ENCODE measurements at places on chromosomes 12 and 14. TPM values are rescaled to one million over a fixed set of nuclear protein-coding genes. Genes with fewer than 3 reads are reported as not detected.
A peak's percentile ranks its signal among the peaks of the same experiment; 100 is the strongest.

The FOXN4 gene
- not detected for total RNA-seq

GRCh38 chr12:123013185-123014095, 33.0 kb downstream of the ARL6IP4 start:
- DNase-seq = no peak

GRCh38 chr14:83913476-83913875, 1616.5 kb upstream of the FLRT2 start:
- no peak for DNase-seq

GRCh38 chr12:108850854-108851573, 6.4 kb downstream of the SSH1 start:
- peak; percentile 74 for DNase-seq

DNA sequence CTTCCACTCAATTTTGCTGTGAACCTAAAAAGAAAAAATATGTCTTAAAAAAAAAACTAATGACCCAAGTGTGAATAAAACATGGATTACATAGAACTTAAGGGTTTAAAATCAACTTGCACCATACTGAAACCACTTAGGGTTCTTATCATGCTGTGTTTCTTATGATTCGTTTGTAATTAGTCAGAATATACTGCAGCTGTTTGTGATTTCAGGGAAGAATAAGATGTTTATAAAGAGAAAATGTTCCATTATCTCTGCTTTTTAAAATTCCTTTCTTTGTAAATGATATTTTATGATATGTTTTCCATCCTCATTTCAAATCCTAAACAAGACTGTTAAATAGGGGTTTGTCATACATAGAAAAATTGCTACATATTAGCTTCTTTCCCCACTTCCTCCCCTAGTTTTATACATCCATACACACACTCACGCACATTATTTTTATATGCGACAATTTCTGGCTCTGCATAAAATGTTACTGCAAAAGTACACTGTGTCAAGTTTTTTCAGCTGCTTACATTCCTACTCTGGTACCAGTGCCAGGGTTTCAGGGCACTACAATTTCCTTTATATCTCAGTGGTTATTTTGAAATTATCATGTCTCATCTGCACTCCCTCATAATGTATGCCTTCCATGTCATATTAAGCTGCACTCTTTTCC, 275.2 kb upstream of the GARIN6 start:
- DNase-seq = no peak

GRCh38 chr12:50555471-50555885, 50.7 kb downstream of the DIP2B start:
- no peak for DNase-seq

The KRT82 gene
- not detected for total RNA-seq

GRCh38 chr12:132354982-132355680, 25.7 kb upstream of the GALNT9 start:
- no peak for DNase-seq

GRCh38 chr12:104131609-104132008, 6.4 kb downstream of the NFYB start:
- DNase-seq = no peak

The LGR5 gene
- not detected for total RNA-seq

DNA sequence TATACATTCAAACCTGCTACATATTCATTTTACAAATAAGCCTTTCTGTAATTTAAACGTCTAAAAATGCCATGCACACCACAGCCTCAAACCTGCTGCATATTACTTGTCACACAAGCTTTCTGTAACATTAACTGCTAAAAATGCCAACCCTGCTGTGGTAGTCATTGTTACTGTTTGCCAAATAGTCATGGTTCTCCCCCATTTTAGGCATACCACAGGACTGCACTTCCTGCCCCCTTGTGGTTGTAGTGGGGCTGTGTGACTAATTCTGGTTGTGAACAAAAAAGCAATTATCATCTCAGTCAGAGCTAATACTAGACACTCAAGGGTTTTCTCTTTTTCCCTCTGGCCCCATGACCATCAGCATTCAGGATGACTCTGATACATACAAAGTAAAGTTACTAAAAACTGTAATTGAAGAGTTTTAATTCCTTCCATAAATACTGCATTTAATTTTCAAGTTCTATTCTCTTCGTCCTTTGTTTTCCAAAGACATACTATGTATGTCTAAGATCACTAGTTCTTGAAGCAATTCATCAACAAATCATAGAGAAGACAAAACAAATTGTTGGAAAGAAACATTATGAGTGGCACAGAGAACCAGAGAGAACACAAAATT, 5.7 kb upstream of the SLC35F4 start:
- DNase-seq = no peak

DNA sequence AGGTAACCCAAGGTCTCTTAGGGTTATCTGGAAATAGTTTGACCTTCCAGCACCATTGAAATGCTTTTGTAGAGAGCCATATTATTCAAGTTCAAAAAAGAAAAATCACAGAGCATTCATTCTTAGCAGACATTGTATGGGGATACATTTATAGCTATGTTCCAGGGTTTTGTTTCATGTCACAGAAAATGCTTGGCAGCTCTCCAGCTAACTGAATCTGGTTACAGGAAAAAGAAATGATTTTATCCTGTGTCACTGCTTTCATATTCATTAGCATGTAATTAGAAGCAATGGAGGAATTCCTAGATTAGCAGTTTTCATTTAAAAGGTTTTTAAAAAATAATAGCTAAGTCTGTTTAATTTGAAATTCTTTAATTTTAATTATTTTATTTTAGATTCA, 78.9 kb downstream of the SNAPC1 start:
- DNase-seq = no peak

The VRTN gene
- not detected for total RNA-seq

The UNC79 gene
- total RNA-seq = 0.25 TPM

DNA sequence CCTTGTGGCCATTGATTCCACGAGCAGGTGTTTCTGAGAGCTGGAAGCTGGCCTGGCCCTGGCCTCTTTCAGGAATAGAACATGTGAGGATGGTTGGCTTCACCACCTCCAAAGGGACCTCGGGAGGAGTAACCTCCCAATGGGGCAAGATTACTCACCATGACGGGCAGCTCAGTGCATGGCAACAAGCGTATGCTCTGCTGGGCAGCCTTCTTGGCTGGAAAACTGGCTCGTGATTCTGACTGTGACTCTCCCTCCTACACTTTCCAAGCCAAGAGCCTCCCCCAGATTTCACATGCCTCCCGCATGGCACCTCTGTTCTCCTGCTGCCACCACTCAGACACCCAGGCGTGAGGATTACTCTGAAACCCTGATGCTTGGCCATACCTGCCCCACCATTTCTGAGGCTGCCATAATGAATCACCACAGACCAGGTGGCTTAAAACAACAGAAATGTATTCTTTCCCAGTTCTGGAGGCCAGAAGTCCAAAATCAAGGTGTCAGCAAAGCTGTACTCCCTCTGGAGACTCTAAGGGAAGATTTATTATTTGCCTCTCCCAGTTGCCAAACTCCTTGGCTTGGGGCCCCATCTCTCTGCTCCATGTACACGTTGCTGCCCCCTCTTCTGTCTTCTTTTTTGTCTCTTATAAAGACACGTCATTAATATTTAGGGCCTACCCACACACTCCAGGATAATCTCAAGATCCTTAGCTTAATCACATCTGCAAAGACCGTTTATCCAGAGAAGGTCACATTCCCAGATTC, 215.9 kb downstream of the CHST11 start:
- peak; percentile 48 for DNase-seq

DNA sequence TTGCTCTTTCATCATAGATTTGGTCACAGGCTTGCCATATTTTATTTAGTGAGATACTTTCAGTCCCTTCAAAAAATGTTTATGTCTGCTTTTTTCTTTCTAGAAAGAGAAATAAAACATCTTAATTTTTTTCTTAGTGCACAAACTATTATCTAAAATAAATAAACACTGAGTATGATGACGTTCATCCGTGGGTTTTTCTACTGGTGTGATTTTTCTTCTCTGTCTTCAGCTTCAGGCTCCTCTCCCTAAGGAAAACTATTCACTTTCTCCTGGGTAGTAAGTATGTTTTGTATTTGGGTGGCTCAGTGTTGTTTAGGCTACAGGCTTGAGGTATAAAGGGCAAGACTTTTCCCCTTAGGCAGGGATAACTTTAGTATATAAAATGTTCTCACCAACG, 154.7 kb downstream of the DACT1 start:
- DNase-seq = no peak

DNA sequence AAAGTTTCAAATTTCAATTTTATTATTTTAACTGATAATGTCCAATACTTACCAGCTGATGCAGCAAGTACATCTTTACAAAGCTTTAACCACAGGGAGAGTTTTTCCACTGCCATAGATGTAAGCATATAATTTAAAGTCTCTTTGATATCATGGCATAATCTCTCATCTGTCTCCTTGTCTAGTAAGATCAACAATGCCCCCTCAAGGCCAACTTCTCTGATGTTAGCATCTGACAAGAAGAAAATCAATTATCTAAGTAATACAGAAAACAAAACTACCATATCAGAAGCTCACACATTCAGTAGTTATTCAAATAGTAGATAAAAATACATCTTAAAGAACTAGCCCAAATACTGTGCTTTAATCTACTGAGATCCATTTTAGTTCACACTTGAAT, 94.2 kb downstream of the HEATR5A start:
- DNase-seq = no peak

DNA sequence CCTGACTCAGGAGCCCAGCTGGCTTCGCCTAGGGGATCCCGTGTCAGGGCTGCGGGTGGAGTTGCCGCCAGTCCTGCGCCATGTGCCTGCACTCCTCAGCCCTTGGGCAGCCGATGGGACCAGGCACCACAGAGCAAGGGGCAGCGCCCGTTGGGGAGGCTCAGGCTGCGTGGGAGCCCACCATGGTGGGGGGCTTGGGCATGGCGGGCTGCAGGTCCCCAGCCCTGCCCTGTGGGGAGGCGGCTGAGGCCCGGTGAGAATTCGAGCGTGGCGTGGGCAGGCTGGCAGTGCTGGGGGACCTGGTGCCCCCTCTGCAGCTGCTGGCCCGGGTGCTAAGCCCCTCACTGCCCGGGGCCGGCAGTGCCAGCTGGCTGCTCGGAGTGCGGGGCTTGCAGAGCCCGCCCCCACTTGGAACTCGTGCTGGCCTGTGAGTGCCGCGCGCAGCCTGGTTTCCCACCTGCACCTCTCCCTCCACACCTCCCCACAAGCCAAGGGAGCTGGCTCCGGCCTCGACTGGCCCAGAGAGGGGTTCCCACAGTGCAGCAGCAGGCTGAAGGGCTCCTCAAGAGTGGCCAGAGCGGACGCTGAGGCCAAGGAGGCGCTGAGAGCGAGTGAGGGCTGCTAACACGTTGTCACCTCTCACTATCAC, 135.1 kb upstream of the SEL1L start:
- no peak for DNase-seq

DNA sequence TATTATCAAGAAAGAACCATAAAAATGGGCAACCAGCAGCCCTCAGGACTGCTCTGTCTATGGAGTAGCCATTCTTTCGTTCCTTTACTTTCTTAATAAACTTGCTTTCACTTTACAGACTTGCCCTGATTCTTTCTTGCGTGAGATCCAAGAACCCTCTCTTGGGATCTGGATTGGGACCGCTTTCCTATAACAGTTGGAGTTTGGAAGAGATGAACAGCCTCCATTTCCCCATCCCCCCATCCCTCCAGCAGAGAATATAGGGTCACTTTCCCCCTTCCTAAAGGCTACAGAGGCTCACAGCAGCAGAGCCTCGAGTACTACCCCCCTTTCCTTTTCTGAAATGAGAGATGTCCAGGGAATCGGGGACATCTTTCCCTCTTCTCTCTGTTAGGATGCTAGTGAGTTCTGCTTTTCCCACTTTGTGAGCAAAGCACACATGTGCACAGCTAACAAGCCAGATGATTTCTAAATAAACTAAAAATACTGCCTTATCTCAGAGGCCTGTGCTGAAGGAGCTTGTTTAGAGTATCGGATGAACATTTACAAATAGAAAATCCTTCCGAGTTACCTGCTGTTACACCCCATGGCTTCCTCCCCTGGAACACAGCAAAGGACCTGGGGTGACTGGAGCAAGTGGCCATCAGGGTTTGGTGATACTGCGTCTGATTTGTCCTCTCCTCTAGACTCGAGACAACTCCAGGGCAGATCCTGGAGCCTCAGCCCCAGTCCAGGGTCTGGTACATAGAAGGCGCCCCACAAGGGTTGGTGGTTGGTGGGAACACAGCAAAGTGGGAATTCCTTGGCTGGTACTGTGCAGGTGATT, 144.2 kb downstream of the SLC38A6 start:
- DNase-seq = no peak

- no peak for DNase-seq
Measured at GRCh38 chr12:131577766-131578165, 133.1 kb upstream of the SFSWAP start.

GRCh38 chr12:19435831-19436497, 3.3 kb upstream of the AEBP2 start:
- no peak for DNase-seq

DNA sequence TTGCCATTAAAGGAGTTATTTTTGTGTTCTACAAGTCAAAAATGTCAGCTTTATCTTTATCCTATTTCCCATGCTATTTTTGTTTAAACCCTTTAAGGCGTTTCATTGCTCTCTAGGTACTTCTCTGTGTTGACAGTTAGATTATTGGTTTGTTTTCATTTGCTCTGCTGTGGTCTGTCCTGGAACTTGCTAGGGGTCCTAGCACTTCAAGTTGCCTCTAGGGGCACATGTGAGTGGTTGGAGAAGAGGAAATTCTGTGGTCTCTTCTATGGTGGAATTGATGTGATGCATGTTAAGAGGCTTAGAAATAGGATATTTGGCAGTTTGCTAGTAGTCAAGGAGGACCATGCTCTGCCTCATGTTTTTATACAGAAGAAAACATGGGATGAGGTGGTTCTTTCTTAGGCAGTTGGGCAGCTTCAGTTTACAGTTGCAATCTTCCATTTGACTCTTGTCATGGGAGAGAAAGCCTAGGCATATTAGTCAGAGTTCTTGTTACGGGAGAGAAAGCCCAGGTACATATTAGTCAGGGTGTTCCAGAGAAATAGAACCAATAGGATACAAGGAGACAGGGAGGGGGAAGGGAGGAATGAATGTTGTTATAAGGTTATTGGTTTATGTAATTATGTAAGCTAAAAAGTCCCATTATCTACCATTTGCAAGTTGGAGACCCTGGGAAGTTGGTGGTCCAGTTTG, 14.4 kb downstream of the TTLL5 start:
- no peak for DNase-seq

The LBHD2 gene
- total RNA-seq = not detected

The CCDC198 gene
- total RNA-seq = not detected

The GDF3 gene
- 0.19 TPM for total RNA-seq

Data from left ventricle myocardium inferior (tissue), 1 donor.